ENCODE measurements at places on chromosomes 11 and 22.

- DNase-seq, result no peak
Observed at GRCh38 chr11:88909500-88909899, 156.3 kb downstream of the GRM5 start.

- DNase-seq, result no peak
Observed at GRCh38 chr11:75728992-75729391, 11.4 kb downstream of the MOGAT2 start.

DNA sequence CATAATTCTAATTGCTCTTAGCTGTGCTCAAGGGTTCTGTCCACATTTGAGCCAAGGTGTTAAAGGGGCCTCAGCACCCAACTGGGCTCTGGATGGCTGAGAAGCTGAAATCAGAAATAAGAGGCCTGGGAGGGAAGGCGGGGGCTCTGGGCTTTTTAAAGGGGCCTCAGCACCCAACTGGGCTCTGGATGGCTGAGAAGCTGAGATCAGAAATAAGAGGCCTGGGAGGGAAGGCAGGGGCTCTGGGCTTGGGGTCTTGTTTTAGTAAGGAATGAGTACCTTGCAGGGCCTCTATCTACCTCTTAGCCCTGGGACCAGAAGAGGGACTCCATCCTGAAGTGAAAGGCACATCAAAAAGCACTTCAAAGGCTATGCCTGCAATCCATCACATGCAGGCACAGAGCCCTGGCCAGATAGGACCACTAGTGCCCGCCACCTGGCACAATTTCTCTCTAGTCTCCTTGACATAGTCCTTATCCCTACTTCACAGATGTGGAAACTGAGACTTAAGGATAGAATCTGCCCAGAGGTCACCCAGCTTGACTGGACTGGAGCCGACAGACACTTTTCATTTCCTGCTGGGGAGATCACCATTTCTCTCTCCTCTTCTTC is 35.6 kb downstream of the DKK3 start:
- no peak for DNase-seq

- no peak for DNase-seq
Observed at GRCh38 chr11:75786101-75786736, 17.6 kb downstream of the DGAT2 start.

Data from HS-5 (cell line).